ENCODE measurements at places on chromosomes 13 and 19.

DNA sequence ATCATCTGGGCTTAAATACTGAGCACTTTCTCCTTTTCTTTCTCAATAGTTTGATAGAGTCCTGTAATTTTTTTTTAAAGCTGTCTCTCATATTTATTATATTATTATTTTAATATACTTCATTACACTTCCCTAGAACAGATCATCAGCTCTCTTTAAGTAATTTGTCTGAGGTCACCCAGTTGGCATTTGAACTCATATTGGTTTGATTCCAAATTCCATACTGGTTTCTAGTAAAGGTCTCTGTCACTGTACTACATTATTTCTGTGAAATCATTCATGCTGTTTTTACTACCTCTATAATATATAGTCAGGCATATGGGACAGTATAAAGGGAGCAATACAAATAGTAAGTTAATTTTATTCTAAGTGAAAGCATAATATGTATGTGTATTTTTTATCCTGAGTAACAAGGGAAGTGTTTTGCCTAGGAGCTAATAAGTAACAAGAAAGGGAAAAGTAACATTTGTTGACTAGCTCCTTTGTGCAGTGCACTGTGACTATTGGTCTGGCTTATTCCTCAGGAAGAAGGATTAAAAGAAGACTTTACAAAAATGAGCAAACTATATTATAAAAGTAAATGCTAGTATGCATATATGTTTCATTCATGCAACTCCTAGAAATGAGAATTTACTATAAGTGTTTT, 14.3 kb downstream of the LPAR6 start:
- DNase-seq, result no peak

- no peak for DNase-seq
Measured at GRCh38 chr13:113168211-113168610, 9.8 kb downstream of the PROZ start.

DNA sequence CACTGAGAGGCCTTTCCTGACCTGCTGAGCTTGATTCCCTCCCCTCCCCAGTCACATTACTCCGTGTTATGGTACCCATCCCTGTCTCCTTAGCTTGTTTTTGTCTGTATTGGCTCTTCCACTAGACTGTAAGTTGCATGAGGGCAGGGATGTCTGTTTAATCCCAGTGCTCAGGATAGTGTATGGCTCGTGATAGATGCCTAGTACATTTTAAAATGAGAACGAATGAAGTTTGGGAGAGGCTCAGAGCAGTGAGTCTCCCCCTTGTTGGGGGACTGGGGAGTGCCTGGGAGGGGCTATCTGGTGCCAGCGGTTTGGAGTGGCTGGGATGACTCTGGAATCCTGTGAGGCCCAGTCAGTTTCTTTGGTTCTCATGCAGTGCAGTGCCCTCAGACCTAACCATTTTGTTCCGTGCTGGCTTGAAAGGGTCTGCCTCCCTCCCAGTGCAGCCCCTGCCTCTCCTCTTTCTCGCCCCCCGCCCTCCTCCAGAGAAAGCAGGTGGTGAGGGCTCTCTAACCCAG, 35.5 kb downstream of the ACTN4 start:
- DNase-seq, result no peak

DNA sequence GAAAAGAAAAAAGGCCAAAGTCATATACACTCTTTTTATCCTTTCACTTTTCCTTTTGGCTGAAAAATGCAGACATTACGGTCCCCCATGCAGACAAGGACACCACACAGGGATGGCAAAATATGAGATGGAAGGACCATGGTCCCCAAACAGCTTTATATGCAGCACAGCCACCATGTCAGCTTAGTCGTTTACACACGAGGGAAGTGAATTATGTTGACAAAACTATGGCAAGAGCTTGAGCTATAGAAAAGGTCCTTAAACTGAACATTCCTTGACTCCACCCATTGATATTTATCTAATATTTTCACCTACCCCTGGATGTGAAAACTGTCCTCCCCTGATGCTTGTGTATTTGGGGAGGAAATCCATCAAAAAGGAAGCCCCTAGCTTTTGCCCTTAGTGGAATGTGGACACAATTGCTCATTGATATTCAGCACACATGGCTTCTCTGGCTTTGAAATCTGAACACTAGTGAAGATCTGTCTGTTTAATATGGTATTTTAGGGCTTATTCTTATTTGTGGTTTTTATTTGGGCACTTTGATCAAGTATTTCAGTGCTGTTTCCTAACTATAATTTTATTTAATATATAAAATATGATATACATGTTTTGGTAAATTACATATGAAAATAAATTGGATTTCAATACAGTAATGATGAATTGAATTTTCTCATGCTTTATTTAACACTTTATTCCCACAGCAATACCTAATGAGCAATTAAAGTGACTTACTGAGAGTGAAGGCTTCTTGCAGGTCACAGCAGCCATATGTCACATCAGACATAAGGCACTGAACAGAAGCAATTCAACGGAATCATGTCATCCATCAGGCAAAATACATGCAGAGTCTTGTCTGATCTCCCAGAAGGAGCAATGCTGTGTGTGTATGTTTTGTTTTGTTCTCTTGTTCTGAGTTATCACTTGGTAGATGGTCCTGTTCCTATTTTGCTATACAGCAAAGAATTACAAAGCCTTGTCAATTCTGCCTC, 6.8 kb upstream of the GTF2F2 start:
- no peak for DNase-seq

GRCh38 chr19:38675611-38676010, 28.2 kb downstream of the ACTN4 start:
- DNase-seq, result no peak

GRCh38 chr13:90070837-90071525, 1276.5 kb upstream of the MIR17HG start:
- no peak for DNase-seq

DNA sequence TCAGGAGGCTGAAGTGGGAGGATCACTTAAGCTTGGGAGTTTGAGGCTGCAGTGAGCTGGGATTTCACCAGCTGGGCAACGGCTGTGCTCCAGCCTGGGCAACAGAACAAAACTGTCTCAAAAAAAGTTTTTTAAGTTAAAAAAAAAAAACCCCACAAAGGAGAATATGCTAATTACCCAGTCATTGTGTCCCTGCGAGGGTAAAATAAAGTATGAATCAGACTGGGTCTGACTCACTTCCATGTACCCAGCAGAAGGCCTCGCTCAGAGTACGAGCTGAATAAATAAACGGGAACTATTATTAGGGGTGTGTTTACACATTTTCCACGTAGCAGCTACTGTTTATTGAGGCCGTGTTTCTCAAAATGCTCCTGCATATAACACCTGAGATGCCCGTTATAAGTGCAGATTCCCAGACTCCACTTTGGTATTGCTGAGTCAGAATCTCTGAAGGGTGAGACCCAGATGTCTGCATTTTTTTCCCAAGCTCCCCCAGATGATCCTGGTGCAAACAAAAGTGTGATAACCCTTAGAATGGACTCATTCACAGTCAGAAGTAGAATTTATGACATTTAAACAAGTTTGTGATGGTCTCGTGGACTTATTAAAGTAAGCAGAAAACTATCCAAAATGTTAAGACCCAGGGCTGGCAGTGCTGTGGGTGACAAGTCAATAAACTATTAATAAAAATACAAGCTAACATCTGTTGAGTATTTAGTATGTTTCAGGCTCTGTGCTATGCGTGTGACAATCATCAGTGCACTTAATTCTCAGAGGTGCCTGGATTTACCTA, 28.2 kb downstream of the KCNC3 start:
- no peak for DNase-seq

DNA sequence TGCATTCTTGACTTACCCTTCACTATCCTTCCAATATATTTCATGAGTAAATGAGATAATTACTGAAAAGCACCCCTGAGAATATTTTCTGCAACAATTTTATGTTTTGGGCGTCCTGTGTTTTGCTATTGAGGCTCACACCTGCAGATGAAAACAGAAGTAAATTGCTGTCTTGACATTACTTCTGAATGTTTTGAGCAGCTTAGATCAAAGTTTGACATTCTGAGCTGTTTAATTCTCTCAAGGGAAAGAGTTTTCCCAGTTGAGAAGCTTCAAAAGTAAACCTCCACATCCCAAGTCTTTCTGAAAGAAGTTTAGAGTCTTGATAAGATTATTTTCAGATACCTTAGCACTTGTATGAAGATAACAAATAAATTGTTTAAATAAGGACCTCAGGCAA, 1667.2 kb upstream of the SLC10A2 start:
- no peak for DNase-seq

DNA sequence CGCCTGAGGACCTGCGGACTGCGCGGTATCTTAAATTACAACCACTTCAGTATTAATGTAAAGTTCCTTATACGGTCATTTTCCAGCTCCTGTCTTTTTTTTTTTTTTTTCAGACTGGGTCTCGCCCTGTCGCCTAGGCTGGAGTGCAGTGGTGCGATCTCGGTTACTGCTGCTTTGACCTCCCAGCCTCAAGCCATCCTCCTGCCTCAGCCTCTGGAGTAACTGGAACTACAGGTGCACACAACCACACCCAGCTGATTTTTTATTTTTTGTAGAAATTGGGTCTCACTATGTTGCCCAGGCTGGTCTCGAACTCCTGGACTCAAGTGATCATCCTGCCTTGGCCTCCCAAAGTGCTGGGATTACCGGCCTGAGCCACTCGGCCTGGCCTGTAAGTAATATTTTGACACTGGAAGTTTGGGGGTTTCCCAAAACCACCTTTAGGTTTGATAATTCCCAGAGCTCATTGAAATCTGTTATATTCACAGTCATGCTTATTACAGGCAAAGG, 406 bp upstream of the EID2B start:
- no peak for DNase-seq

GRCh38 chr13:104750377-104750776, 1684.2 kb upstream of the SLC10A2 start:
- DNase-seq, result no peak

GRCh38 chr13:65966991-65967451, 1263.1 kb downstream of the PCDH9 start:
- no peak for DNase-seq

DNA sequence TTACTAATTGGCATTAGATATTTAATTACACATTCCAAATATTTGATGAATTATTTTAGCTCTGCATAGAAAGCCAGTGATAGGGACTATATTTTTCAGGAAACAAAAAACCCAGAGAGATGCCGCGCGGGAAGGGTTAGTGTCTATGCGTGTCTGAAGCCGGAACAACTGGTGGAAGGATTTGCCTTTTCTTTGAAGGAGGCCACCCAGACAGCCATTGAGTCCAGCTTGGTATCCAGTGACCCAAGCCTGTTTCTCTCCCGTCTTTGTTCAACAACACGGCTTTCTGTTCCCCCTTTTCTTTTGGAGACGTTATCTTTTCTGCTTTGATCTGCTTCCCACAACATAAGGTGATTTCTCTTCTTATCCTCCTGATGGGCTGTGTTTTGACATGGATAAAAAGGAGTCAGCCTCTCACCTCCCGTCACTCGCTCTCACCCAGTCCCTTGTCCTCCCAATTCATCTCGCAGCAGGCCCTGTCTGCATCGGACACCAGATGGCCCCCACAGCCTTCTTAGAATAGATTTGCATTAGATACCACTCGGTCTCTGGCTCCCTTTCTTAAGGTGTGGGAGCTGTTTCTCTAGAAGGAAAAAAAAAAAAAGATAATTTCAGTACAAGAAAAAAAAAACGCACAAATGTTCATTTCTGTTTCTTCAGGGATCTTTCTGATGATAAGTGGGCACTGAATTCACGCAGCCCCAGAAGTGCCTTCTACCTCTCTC, 361.8 kb downstream of the ZNF536 start:
- DNase-seq, result no peak

DNA sequence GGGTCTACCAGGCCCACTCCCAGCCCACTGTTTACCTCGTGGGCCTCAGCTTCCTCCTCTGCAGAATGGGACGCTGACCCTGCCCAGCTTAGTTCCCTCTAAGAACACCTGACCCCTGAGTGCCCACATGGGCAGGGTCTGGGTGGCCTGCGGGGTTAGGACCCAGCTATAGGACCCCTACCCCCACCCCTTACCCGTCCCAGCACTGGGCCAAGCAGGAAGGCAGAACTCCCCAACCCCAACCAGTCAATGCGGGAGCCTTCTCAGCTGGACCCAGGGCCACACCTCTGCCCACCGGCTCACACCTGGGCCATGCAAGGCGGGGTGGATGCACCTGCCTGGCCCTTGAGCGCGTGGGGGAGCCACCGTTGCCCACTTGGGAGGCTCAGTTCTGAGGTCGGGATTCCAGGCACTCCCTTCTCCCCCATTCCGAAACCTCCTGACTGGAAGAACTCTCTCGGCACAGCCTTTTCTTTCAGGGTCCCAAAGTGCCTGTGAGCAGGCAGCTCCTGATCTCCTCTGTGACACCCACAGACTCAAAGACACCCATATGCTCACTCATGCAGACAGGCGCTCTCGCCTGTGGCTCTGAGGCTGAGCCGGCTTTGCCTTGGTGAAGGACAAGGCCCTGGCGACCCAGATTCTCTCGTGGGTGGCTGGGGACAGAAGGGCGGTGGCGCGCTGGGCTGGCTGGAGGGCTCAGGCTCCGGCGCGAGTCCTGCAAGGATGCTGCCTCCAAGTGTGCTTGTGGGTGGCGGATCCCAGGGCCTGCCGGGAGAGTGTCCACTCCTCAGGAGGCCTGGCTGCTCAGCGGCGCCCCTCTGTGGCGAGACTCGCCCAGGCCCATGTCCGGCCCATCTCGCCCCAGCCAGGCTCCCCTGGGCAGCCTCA, 27.9 kb upstream of the PARP4 start:
- no peak for DNase-seq

DNA sequence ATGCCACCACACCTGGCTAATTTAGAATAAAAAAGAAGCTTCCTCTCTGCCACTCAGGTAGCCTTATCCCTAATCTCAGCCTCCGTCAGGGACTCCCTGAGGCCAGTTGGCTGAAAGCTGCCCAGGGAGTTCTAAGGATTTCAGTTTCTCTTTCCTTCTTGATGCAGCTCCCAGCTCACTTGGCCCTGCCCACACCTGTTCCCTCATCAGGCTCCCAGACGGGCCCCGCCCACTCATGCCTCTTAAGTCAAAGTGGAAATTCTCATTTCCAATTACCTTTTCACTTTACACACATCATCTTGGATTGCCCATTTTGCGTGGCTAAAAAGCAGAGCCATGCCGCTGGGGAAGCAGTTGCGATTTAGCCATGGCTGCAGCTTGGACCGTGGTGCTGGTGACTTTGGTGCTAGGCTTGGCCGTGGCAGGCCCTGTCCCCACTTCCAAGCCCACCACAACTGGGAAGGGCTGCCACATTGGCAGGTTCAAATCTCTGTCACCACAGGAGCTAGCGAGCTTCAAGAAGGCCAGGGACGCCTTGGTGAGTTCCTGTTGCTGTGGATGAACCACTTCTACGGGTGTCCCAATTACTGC, at the start of gene IFNL1:
Gene IFNL1 (plus strand): TSS at position 353 of the 591 bp plus-strand sequence. CDS start 15 bp downstream, at position 368.
- DNase-seq, result no peak

DNA sequence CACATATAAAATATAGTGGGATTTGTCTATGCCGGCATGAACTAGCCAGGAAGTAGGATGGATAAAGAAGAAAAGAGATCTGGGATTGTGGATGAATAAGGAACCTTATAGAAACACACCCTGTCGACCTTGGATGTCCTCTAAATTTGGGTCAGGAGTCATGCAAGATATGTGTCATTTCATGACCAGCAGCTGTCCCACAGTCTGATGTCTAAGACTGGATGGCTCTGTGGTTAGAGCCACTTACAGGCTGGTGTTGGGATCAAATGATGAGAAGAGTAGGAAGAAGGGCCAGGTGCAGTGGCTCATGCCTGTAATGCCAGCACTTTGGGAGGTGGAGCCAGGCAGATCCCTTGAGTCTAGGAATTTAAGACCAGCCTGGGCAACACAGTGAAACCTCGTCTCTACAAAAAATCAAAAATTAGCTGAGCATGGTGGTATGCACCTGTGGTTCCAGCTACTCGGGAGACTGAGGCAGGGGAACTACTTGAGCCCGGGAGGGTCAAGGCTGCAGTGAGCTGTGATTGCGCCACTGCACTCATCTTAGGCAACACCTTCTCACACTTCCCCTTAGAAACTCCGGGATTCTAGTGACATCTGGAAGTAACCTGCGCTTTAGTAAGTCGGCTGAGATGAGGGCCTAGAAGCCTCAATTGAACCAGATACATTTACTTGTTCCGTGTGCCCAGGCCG, 30.8 kb downstream of the TMED1 start:
- DNase-seq, result no peak
